ENCODE measurements at places on chromosomes 16 and 17.

DNA sequence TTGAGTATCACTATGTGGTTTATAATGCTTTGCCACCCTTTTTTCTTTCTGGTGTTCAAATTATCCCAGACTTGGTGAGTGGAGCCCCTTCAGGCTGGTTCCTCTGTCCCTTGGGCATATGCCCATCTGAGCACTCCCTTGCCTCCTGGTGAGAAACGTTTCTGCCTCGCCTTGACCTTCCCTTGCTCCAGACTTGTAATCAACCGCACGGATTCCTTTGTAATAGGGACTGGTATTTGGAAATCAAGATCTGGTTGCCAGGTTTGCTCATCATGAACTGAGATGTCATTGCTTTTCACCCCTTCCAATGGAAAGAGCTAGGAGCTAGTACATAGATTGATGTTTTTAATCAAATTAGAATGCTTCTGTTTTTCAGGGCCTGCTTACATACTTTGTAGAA lies 43.7 kb downstream of the SEC14L1 start:
- DNase-seq = no peak

GRCh38 chr17:68403122-68403521 lies 54.2 kb downstream of the WIPI1 start:
- no peak for DNase-seq

- DNase-seq = no peak
Measured at GRCh38 chr16:79326549-79326948, 274.0 kb downstream of the MAF start.

DNA sequence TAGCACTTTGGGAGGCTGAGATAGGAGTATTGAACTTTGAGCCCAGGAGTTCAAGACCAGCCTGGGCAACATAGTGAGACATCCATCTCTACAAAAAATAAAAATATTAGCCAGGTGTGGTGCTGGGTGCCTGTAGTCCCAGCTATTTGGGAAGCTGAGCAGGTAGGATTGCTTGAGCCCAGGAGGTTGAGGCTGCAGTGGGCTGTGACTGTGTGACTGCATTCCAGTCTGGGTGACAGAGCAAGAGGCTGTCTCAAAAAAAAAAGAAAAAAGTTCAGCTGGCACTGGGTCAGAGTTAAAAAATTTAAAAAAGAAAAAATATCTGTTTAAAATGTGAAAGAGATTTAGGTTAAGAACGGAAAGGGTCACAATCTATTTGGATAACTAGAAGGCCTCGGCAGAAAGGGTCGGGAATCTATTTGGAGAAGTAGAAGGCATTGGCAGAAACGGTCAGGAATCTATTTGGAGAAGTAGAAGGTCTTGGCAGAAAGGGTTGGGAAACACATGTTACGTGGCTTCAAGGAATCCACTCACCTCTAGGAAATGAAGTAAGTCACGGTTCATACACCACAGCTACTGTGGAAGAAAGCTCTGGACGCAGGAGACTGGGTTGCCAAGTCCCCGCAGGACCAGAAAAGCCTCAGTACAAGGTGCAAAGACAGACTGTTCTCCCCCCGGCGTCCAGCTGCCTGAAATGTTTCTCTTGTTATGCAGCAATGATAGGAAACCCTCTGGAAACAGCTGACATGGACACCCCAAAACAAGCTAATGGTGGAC lies 25.3 kb downstream of the LMF1 start:
- DNase-seq = no peak

- no peak for DNase-seq
Measured at GRCh38 chr17:45296833-45297124, 20.0 kb downstream of the MAP3K14 start.

- no peak for DNase-seq
Measured at GRCh38 chr17:30103921-30104320, 12.7 kb upstream of the NSRP1 start.

- DNase-seq = no peak
Measured at GRCh38 chr16:71460236-71460635, 1.8 kb downstream of the ZNF23 start.

DNA sequence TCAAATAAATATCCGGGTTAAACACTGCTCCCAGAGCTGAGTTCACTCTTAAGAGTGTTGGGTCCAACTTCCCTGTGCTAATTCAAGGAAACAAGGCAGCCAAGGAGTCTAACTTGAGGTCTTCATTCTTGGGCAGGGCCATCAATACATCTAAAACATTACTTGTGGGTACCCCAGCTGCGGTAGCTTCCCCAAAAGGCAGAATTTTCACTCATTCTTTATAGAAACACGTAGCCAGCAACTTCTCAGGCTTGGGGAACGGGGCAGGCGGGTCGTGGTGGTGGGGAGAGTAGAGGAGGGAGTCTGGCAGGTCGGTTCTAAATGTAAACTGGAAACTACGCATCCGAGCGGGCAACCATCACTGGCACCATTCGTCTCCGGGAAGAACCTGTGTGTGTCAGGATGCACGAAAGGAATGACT lies 666 bp upstream of the METTL9 start:
- DNase-seq = no peak

DNA sequence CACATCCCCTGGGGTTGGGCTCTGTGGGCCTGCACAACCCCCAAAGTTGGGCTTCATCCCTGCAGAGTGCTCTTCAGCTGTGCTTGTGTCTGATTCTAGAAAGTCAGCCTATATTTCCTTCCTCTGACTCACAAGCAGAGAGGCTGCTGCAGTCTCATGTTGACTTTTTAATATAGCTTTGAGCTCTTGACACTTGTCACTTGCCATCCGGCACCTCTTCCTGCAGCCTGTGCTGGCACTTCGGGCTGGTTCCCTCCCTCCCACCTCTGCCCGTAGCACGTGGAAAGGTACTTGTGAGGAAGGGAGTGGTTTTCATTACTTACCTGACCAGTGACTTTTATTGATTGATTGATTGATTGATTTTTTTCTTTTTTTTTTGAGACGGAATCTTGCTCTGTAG lies 19.0 kb upstream of the JPT2 start:
- DNase-seq = no peak
